ENCODE measurements at places on chromosomes 2 and 18. TPM values are rescaled to one million over a fixed set of nuclear protein-coding genes. Genes with fewer than 3 reads are reported as not detected.

TUBA4B gene
- not detected for total RNA-seq

CYP27C1 gene
- not detected for total RNA-seq

SNX17 gene
- 152 TPM for total RNA-seq

CCDC141 gene
- 0.17 TPM for total RNA-seq

MC5R gene
- not detected for total RNA-seq

EMILIN2 gene
- total RNA-seq = 18.0 TPM

Data from fibroblast of lung (primary cell).